GM23338 (cell line): ENCODE measurements at places on chromosomes 3 and 15. TPM values are rescaled to one million over a fixed set of nuclear protein-coding genes. Genes with fewer than 3 reads are reported as not detected.

The TCAIM gene
- 26.0 and 35.0 TPM in 2 replicates for total RNA-seq

GRCh38 chr15:61835496-61836106, 224.6 kb downstream of the VPS13C start:
- peak; percentile 88 for DNase-seq

- DNase-seq: no peak
These were observed 1264.2 kb downstream of the OTOL1 start for GRCh38 chr3:162760789-162761188.

- DNase-seq: no peak
These were observed 11.9 kb downstream of the LRTM1 start for GRCh38 chr3:54915976-54916375.

DNA sequence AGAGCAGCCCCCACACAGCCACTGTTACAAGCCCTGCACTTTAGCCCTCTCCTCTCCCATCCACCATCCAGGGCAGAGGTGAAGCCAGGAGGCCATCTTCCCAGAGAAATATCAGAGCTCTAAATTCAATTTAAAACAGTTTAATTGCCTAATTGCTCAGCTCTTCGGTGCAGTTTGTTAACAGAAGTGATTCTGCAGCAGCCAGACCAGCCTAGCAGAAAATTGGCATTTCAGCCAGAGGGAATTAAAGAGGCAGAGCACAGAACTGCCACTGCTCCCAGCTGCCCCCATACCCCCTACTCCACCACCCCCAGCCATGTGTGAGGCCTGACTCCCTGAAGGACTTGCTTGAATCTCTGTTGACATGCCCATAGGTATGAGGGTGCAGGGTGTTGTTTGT, 38.5 kb downstream of the TPRA1 start:
- no peak for DNase-seq
